ENCODE measurements at places on chromosomes 6 and 20.

DNA sequence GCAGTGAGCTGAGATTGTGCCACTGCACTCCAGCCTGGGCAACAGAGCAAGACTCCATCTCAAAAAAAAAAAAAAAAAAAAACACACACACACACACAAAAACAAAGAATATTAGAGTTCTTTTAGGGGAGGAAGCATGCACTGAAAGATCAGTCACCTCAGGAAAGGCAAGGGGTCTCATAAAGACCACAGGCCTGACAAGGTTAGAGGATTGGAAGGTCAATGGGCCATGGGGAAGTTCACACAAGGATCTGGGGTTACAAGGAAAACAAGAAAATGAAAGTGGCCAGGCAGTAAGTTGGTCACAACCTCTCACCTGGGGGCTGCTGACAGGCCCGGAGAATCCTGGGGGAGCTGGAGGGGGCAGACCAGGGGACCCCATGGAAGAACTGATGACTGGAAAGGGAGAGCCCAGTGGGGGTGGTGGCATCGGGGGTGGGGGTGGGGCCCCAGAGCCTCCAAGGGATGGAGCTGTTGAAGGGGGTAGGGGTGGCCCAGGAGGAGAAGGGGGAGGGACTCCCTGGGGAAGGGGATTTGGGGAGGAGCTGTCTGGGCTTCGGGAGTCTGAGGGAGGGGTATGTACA lies 1.5 kb downstream of the RXRB start:
- no peak for DNase-seq

GRCh38 chr6:159125951-159126352 lies 43.2 kb upstream of the FNDC1 start:
- DNase-seq: no peak

DNA sequence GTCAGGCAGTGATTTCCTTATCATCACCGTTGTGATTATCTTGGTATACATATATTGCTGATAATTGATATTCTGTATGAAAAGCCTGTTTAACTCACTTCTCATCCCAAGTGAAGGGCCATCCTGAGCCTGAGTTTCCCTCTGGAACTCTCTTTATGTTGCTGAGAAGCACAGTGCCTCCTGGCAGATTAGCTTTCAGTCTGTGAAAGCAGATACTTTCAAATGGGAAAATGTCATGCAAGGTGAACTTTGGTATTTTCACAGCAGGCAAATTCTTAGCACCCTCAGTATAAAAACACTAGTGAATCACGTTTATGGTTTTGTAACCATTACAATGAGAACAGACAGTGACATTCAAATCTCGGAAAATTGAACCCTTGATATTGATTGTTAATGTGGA lies 151.6 kb downstream of the PRIM2 start:
- no peak for DNase-seq

DNA sequence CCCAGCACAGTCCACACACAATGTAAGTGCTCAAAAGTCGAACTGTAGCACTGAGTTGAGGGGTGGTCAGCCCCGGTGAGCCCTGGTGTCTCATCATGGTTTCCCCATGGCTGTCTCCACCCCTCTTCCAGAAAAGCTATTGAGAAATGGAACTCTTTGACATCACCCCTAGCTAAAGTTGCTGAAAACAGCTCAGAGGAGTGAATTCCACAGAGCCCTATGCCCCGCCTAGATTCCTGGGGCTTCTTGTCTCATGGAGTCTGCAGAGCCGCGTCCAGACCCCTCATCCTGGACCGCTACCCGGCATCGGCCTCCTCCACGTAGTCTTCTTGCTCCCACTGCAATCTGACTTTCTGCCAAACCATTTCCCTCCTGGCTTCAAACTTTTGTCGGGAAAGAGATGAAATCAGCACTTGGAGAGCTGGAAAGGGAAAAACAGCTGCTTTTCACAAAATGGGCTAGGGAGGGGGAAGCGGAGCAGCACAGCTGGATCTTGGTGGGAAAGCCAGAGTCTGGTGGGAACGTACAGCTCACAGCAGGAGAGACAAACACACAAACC lies 132.2 kb downstream of the SNX5 start:
- no peak for DNase-seq

DNA sequence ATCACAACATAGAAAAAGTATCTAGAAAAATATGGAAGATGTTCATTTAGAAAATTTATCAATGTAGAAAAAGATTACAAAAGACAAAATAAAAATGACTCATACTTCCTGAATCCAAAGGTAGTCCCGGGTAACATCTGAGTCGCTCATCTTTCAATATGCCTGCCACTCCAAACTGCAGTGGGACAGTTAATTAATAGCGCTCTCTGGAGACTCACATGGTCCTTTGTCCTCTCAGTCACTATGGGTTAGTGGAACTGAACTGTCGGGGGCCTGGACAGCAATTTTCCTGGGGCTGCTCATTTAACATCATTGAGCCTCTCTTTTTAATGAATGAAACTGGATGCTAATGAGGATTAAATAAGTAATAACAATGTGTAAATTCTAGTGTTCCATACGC lies 103.4 kb downstream of the MAP3K4 start:
- DNase-seq: no peak

GRCh38 chr6:143234734-143235133 lies 174.0 kb downstream of the AIG1 start:
- no peak for DNase-seq

GRCh38 chr6:46377209-46377608 lies 114.0 kb downstream of the RCAN2 start:
- no peak for DNase-seq

GRCh38 chr6:53178837-53179432 lies 30.3 kb upstream of the GCM1 start:
- no peak for DNase-seq

- no peak for DNase-seq
These were observed 123.7 kb downstream of the CCDC170 start for GRCh38 chr6:151617539-151617938.

GRCh38 chr6:161482517-161482858 lies 208.6 kb upstream of the AGPAT4 start:
- DNase-seq: no peak

- no peak for DNase-seq
These were observed 159.6 kb upstream of the MYLIP start for GRCh38 chr6:15969236-15969778.

DNA sequence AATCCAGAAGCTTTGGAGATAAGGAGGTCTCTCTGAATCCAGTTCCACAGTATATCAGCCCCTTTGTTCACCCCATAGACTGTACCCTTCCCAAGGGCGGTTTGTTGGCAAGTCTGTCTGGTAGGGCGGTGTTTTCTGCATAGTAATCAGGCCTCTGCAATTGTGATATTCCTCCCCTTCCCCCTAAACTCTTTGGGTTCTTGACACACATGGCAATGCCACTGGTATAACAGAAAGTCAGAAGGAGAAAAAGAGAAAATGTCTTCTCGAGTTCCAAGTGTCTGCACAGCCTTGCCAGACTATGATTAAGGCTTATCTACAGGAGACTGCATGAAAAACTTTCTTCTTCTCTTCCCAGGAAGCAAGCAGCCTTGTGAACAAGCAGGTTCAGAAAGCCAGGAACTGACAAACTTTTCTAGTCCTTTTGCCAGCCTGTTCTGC lies 45.6 kb downstream of the FOXO3 start:
- DNase-seq: no peak

GRCh38 chr6:4365686-4366085 lies 230.3 kb upstream of the ECI2 start:
- no peak for DNase-seq

DNA sequence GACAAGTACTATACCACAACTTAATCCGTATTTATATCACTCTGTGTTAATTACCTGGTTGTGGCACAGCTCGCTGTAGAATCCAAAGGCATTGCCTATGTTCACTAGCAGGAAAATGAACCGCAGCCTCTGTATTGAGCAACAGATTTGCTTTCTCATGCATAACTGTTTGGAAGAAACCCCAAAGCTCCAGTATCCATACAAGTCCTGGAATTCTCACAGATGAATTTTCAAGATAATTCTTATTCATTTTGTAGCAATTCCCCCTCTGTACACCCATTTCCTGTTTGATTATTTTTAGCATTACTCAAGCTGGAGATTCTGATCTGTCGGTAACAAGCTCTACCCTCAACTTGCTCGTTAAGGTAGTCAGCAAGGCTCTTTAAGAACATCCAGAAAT lies 63.5 kb downstream of the STMND1 start:
- no peak for DNase-seq

DNA sequence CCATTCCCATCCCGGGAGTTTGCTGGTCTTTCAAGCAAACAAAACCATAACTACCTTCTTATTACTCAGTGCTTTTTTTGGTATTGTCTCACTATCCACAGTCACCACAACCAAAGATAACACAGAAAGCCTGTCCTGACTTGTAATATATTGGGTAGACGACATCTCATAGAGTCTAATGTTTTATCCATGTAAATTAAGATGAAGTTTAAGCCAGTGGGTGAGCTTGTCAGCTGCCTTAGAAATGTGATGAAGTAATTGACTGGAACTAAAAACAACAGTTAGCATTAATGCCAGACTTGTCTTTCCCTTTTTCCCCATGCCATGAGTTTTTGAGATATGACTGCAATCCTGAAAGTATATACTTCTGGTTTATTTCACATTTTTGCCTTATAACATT lies 282.7 kb upstream of the PRDM1 start:
- DNase-seq: no peak

DNA sequence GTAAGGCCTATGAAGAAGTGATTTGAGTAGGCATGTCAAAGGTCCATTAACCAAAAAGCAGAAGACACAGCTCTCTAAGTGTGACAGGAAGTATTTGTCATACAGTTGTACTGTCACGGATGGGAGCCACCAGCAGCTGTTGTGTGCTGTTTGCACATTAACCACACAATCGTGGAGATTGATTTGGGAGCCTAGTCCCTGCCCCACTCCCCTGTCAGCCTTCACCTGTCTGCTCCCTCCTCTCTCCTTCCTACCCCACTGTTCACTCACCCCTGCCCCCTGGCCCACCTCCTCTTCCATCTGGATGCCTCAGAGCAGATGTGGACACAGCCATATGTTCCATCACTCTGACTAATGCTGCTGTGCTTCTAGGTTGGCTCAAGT lies 124.7 kb upstream of the SPACA1 start:
- no peak for DNase-seq

DNA sequence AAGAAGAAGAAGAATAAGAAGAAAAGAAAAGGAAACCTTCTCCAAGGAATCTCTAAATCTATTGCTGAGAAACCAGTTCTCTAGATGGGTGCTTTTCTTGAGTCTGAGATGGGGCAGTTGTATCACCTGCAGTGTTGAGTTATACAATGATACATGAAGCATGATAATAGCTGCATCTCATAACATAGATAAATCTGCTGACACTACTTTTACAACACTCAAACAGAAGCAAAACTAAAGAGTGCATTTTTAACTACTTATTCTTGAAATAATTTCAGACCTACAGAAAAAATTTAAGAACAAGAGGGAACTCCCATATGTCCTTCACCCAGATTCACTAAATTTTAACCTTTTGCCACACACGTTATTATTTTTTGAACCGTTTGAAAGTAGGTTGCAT lies 70.3 kb downstream of the SYNJ2 start:
- no peak for DNase-seq

- no peak for DNase-seq
These were observed 260.6 kb downstream of the PRL start for GRCh38 chr6:22036275-22036674.

GRCh38 chr6:168649209-168649608 lies 208.2 kb downstream of the SMOC2 start:
- DNase-seq: no peak

- DNase-seq: no peak
These were observed 738.4 kb downstream of the DHX35 start for GRCh38 chr20:39700528-39700927.

DNA sequence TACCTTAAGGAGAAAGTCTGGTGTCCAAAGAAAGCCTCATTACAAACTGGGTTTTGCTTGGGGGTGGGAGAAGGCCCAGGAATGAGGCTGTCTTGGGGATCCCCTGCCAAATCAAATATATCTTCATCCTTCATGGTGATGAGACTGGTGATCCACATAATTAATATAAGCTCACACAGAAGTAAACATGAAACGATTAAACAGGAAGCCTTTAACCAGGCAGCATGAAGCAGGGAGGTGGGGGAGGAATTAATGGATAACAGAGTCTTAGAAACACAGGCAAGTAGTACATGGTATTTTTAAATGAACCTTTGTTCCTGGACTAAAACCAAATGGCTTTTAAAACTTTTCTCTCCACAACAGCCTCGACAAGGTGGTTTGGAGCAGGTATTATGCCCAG lies 437.5 kb downstream of the TFAP2A start:
- no peak for DNase-seq

DNA sequence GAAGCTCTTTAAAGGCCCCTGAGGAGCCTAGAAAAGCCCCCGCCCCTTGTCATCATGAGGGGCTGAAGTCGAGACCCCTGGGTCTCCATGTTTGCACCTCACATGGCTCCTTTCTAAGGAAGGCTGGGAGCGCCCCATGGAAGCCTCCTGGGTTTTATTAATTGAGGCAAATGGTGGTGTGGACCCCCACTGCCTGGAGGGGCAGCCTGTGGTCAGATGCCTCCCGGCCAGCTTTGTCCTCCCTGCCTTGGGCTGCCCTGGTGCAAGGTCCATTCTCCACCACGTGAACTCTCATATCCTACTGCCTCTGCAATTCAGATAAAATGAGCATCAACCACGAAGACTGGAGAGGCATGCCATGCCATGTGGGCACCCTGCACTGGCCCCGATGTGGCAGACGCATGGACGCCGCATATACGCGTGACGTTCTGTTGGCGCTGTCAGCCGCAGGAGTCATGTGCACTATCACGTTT lies 295.5 kb downstream of the TAF4 start:
- DNase-seq: no peak

DNA sequence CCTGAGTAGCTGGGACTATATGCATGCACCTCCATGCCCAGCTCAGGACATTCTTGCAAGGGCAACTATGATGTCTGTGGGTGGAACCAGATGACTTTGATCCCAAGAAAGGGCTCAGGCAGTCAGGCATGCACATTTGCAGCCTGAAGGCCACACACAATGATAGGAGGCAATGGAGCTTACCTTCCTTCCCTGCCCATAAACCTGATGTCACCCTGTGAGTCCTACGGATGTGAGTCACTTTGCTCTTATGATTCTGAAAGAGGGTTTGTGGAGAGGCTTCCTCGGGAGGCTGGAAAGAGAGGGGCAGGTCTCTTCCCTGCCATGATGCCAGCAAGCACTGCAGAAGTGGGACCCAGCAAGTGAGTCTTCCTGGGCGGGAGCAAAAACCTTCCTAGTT lies 202.4 kb downstream of the LY86 start:
- no peak for DNase-seq

DNA sequence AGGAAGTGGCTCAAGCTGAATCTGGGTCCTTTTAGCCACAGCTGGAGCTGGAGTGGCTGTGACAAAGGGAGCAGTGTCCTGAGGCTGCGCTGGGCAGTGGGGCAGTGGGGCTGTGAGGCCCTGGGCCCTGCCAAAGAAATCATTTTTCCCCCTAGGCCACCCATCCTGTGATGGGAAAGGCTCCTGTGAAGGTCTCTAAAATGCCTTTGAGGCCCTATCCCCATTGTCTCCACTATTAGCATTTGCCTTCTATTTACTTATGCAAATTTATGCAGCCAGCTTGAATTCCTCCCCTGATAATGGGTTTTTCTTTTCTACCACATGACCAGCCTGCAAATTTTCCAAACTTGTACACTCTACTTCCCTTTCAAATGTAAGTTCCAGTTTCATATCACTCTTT lies 539.2 kb downstream of the MEI4 start:
- no peak for DNase-seq

Measured in activated naive CD4-positive, alpha-beta T cell treated with Interleukin-2 at 50 U/mL for 16 hours (primary cell).